ENCODE measurements at places on chromosomes 11 and 22. TPM values are rescaled to one million over a fixed set of nuclear protein-coding genes. Genes with fewer than 3 reads are reported as not detected.

DNA sequence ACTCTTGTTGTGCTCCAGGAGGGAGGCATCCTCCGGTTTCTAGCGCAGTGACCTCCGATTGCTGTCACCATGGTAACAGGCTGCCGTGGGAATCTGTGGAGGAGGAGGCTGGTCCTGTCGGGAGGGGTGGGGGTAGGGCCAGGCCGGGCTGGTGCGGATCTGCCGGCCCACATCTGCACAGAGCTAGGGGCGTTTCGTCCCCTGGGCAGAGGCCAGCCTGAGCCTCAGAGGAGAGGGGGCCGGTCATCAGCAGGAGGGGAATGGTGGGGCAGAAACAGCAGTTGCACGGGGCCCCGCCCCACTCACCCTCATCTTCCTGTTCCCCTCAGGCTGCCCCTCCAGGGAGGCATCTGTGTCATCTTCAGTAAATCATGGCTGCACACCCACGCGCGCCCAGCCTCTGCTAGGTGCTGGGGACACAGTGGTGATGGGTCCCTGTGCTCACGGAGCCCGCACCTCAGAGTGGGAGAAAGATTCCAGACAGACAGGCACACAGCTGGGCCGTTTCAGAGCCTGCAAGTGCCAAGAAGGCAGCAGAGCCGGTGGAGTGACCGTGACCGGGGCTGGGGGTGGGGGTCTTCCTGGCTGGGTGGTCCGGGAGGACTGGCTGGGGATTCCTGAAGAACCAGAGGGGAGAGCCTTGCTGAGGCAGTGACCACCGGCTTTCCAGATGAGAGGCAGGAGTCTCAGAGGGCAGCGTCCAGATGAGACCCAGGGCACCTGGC, 120.5 kb downstream of the CACNA1I start:
- DNase-seq, result no peak

Gene SLC22A12
- total RNA-seq, result not detected

GRCh38 chr11:42631220-42631843, 680.5 kb upstream of the API5 start:
- DNase-seq, result no peak

Gene UBASH3B
- 1.5 TPM for total RNA-seq

Gene ADORA2A
- 4.1 TPM for total RNA-seq

- DNase-seq, result no peak
Observed at GRCh38 chr11:120929664-120930154, 94.2 kb upstream of the TBCEL start.

- DNase-seq, result no peak
Observed at GRCh38 chr11:65870706-65871681, 1.6 kb downstream of the EFEMP2 start.

DNA sequence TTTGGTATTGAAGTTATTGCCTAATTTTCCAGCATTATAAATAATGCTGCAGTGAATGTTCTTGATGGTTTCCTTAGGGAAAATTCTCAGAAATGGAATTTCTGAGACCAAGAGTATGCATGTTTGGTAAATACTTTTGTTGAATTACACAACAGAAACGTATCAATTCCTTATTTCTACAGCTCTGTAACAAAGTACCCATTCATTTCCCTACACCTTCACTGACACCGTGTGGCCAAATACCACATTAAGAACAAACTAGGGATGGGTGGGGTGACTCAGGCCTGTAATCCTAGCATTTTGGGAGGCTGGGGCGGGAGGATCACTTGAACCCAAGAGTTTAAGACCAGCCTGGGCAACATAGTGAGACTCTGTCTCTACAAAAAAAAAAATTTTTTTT, 21.8 kb downstream of the MCAM start:
- DNase-seq, result no peak

Gene CSRP3
- total RNA-seq, result not detected

GRCh38 chr11:7582338-7582985, 68.7 kb downstream of the PPFIBP2 start:
- DNase-seq, result no peak

DNA sequence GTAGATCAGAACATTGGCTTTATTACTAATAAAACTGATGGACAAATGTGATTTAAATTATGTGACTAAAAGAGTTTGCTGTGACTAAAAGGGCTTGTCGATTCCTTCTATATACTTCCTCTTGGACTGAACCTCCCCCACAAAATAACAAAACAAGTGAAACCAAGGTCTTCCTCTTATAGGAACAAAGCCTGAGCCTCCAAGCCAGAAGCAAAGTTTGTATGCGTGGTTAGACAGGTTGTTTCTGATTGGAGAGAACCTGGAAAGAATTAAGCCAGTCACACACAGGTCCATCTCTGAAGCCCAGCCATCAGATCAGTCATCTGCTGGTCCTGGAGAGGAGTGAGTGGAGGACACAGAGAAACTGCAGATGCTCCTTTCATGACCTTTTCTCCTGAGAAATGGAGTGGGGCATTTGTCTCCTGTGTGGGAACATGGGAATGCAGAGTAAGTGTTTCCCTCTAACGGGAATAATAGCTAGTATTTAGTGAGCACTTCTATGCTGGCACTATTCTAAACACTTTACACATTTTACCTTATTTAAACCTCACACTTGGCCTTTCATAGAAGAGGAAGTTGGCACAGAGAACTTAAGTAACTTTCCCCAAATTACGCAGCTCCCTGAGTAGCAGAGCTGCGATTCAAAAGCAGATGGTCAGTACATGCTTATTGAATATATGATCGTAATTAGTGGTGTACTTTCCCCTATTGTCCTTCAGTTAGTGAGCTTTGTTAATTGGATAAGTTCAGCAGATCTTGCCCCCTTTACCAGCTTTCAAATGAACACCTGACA, 77.1 kb downstream of the UVRAG start:
- no peak for DNase-seq

GRCh38 chr11:94017446-94017845, 3.7 kb upstream of the HEPHL1 start:
- DNase-seq, result no peak

GRCh38 chr11:60924110-60924905, at the start of gene TMEM132A:
TMEM132A (plus strand) TSS chr11:60924460; CDS start chr11:60924634, 174 bp downstream.
- DNase-seq, result peak; percentile 69

DNA sequence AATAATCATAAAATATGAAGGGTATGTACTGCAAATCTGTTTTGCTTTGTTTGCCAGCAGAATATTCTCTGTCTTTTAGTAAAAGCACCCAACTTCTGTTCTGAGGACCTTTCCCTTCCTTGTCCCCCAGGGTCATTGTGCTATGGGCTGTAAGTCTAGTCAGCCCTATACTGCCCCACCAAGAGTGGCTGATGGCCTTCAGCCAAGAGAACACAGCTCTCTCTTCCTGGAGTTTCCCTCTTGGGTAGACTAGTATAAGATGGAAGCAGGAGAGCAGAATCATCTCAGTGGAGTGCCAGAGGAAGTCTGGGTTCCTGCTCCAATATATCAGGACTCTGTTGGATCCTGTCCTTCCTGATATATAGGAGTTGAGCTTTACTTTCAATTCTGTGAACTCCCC, 29.0 kb downstream of the MMP13 start:
- no peak for DNase-seq

DNA sequence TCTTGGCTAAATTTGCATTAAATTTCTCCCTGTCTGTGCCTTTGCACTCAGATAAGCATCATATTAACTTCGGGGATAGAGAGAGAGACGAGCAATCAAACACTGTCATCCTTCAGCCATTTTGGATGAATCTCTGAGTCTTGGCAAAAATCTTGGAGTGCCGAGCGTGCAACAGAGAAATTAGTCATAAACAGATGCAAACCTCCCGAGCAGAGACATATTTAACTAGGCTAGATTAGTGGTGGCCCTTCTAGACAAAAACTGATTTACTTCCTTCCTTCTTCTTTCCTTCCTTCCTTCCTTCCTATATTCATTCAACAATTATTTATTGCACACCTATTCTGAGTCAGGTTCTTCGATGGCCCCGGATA, 114.4 kb upstream of the BLID start:
- no peak for DNase-seq

DNA sequence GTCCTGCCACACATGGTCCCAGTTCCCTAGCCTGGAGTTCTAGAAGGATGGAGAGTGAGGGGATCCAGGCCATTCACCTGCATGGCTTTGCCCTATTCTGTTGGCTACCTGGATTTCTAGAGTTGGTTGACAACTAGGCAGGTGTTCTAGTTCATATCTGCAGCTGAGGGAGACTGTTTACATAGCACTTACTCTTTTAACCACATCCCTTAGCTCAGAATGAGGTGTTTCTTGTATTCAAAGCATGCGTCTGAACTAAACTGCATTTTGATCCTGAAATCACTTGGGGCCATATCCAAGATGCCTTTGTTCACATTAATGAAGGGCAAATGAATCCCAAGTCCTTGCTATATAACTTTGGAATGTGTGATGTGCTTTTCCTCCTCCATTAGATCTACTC, 60.9 kb downstream of the SYT13 start:
- no peak for DNase-seq

DNA sequence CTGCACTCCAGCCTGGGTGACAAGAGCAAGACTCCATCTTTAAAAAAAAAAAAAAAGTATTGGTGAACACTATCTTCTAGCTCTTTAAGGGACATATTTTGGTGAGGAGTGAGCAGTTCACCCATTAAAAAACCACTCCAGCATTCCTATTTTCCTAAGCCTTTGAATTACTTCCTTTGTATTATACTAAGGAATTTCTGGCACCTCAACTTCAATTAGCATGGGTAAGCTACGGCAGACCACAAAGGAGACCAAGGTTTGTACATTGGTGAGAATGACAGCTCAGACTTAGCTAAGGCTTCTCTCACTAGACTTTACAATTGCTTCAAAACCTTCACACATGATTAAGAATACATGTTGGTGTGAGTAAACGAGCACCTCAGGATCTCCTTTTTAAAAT, 57.0 kb upstream of the BIRC3 start:
- no peak for DNase-seq

Gene SYNGR1
- 2.9 TPM for total RNA-seq

Gene USH1C
- 1.2 TPM for total RNA-seq

Gene DGAT2
- total RNA-seq, result 172 TPM

GRCh38 chr11:102559839-102560238, 29.3 kb upstream of the MMP7 start:
- no peak for DNase-seq

Gene ALDH3B2
- not detected for total RNA-seq

Gene CCDC116
- total RNA-seq, result 0.45 TPM

DNA sequence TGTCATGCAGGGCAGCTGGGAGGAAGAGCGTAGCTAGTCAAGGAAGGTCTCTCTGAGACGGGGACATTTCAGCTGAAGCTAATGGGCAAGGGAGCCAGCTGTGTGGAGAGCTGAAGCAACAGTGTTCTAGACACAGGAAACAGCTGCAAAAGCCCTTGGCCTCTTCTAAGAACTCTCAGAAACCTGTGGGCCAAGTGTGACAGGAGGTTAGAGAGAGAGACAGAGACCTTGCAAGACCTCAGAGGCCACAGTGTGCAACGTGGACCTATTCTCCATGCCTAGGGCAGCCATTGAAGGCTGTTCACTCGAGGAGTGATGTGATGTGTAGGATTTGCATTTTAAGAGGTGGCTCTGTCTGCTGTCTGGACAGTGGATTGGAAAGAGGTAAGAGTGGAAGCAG, 48.7 kb upstream of the TNRC6B start:
- no peak for DNase-seq

- DNase-seq, result peak; percentile 38
Observed at GRCh38 chr22:19810381-19811201, 44.1 kb downstream of the GNB1L start.

DNA sequence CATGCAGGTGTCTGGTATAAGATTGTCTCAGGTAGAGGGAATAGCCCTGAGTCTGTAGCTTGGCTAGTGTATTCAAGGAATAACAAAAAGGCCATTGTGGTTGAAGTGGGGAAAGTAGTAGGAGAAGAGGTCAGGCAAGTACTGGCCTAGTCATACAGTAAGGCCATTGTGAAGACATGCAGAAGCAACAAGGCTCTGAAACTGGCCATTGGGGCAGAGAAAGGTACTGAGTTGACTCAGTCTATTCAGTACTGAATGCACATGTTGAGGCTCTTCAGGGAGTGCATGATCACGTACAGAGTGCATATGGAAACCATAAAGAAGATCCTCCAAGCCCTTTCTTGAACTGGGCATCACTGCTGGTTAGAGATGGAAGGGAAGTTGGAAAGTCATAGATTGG, 477.6 kb downstream of the SOX6 start:
- no peak for DNase-seq

DNA sequence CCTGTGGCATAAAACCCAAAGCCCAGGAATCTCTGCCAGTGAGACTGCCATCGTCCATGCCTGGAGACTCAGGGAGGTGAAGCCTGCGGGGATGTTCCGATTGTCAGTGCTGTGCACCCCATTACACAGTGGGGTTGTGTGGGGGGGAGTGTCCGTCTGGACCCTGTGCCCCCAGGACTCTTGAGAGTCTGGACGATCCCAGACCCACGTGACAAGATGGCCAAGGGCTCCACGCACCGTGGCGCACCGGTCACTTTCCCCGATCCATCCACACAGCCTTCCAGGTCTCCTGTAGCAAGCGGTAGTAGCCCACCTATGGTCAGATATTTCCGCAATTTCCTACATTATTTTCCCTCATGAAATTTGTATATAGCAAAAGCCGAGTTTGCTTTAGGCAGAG, 20.9 kb upstream of the NRGN start:
- no peak for DNase-seq

Gene APOBEC3B
- 0.93 TPM for total RNA-seq

Gene PTPRCAP
- total RNA-seq, result 2.2 TPM

Gene TUT1
- 32.6 TPM for total RNA-seq

- DNase-seq, result no peak
Observed at GRCh38 chr11:88106666-88107065, 68.6 kb downstream of the RAB38 start.

DNA sequence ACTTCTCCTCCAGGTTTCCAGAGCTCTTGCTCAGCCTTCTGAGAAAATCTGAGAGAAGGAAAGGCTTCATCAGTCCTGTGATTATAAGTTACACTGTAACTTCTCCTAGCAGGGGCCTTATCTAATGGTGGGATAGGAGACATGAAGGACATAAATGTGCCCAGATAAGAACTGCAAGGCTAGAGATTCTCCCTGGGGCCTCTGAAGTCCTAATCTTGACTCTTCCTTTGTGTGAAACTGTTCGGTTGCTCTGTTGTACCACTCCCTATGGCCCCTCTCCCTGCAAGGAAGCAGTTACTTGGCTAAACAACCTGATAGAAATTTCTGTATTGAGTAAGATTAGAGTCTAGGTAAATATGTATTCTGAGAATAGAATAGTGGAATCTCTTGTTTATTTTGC, 780.9 kb downstream of the ETS1 start:
- no peak for DNase-seq

Gene CAT
- total RNA-seq, result 363 TPM

GRCh38 chr22:49879871-49880270, 26.2 kb downstream of the ZBED4 start:
- DNase-seq, result no peak

DNA sequence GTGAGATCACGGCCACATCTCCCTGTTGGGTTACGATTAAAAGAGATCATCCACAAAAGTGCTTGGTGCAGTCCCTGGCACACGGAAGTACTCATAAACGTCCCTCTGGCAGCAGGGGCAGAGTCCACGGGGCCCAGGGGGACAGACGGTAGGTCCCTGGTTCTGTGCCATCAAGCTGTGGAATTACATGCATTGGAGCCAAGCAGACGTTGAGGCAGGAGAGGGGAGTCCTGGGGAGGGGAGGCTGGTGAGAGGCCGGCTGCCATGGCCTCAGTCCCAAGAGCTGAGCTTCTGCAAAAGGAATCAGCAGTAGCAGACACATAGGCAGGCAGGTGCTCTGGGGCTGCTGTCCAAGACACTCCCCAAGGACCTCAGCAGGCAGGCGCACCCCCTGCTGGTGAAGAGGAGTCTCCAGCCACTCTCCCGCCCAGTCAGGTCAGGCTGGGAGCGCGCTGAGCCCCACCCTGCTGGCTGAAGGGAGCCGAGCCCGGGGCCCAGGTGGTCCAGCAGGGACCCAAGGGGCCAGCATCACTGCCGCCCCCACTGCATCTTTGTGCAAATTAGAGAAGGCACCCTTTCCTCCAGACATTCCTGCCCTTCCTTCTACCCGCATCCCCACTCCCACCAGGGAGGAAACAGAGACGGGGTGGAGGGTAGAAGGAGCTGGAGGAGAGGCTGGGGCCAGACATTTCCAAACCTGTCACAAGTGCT, 7.6 kb upstream of the KCTD17 start:
- DNase-seq, result peak; percentile 87

All from left lobe of liver (tissue), 2 donors.